ENCODE measurements at places on chromosomes 4 and X.
A peak's percentile ranks its signal among the peaks of the same experiment; 100 is the strongest.

GRCh38 chr4:144374065-144374464 is 233.5 kb upstream of the GYPA start:
- DNase-seq, result no peak

DNA sequence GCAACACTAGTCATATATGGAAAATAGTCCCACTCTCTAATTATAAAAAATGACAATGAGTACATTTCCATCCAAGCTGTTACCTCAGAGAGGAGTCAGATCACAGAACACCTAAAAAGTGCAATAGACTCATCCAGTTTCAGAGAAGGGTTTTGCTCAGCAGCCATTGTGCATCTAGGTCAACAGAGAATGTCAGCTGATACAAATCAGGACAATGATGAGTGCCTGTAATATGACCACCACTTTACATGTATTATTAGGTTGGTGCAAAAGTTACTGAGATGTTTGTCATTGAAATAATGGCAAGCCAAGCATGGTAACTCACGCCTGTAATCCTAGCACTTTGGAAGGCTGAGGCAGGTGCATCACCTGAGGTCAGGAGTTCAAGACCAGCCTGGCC is 164.1 kb upstream of the TTC29 start:
- no peak for DNase-seq

DNA sequence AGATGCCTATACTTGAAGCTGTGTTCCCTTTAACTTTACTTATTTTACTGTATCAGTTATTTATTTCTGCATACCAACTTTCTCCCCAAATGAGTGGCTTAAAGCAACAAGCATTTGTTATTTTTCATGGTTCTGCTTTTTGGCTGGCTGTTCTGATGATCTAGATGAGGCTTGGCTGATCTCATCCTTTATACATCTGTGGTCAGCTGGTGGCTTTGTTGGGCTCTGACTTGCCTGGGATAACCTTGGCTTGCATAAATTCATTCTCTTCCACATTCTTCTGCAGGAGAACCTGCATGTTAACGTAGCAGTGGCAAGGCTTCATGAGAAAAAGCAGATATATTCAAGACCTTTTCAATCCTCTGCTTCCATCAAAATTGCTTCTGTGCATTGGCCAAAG is 1317.6 kb downstream of the ADGRL3 start:
- DNase-seq, result no peak

DNA sequence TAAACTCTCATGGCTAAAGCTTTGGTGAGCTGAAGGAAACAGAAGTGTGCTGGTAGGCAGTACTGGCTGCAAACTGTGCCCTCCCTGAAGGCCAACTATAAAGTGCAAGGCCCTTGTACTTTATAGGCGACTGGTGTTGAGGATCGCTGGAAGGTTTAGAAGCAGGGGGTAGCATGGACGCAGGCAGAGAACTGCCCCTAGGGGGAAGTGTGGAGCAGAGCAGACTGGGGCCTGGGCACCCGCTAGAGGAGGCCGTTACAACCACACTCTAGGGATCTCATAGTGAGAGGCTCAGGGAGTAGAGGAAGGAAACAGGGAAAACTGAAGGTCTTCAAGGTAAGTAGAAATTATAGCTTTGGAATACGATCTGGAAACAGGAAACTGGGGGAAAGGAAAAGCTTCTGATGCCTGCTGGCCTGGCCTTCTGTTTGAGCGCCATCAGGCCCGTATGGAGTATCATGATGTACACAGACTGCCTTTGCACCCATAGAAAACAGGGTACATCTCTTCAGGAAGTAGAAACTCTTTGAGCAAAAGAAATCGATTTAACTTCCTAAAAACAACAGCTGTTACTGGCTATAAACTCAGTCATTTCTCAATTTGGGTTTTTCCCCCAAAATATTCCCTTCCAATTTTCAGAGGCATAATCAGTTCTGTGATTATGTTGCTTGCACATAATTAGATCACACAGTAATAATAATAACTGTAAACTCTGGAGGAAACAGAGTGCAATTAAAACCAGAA is 23.9 kb upstream of the TMSB4X start:
- DNase-seq, result no peak

GRCh38 chr4:22573198-22573597 is 57.3 kb upstream of the ADGRA3 start:
- DNase-seq, result no peak

DNA sequence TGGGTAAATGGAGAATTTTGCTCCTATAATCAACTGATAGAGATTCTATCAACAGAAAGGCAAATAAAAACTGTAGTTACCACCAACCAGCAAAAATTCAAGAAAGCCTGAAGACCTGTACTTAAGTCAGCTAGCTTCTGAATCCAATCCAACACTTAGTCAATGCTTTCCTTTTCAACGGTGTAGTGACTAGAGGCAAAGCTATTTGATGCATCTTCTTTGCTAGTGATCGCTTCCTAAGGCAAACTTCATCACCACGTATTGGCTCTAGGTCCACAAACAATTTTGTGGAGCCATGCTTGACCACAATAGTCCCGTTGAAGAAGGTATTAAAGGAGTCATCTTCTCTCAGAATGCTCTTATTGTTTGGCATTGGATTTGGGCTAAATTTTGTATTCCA is 25.0 kb upstream of the UBA6 start:
- DNase-seq, result peak; percentile 68

DNA sequence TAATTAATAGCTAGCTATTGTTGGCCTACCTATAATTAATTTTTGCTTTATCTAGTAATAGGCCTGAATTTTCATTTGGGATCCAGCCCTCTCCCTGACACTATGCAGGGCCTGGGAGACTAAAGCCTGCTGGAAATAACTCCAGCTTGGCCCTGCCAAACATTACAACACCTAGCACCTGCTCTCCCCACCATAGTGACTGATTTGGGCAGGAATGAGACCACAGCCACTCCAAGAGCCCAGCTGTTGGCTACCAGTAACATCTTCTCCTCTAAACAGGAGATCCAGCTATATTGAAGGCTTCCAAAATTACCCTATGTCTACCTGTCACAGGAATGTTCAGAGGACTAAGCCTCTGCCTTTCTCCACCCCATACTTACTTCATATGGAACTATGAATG is 225.1 kb downstream of the IDS start:
- no peak for DNase-seq

- no peak for DNase-seq
These were observed 274.1 kb upstream of the MAGEB2 start for GRCh38 chrX:29941287-29941686.

GRCh38 chr4:14151101-14151500 is 523.6 kb upstream of the BOD1L1 start:
- no peak for DNase-seq

DNA sequence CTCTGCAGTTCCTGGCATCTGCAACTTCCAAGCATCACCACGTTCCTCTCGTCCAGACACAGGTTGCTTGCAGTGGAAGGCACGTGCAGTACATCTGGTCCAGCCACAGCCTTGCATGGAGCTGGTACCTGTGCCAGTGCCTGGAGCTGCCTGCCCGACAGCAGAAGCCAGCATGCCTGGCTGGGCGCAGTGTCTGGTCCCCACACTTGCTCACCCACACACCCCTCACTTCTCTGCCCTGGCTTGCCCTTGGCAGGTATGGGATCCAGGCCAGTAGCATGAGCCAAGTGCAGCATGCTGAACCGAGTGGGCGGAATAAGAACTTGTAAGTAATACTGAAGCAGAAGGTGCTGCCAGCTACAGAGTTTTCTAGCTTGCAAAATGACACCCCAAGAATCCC is 39.9 kb downstream of the SH3BGRL start:
- DNase-seq, result no peak

- peak; percentile 23 for DNase-seq
These were observed 68.5 kb downstream of the NPNT start for GRCh38 chr4:105963461-105964400.

DNA sequence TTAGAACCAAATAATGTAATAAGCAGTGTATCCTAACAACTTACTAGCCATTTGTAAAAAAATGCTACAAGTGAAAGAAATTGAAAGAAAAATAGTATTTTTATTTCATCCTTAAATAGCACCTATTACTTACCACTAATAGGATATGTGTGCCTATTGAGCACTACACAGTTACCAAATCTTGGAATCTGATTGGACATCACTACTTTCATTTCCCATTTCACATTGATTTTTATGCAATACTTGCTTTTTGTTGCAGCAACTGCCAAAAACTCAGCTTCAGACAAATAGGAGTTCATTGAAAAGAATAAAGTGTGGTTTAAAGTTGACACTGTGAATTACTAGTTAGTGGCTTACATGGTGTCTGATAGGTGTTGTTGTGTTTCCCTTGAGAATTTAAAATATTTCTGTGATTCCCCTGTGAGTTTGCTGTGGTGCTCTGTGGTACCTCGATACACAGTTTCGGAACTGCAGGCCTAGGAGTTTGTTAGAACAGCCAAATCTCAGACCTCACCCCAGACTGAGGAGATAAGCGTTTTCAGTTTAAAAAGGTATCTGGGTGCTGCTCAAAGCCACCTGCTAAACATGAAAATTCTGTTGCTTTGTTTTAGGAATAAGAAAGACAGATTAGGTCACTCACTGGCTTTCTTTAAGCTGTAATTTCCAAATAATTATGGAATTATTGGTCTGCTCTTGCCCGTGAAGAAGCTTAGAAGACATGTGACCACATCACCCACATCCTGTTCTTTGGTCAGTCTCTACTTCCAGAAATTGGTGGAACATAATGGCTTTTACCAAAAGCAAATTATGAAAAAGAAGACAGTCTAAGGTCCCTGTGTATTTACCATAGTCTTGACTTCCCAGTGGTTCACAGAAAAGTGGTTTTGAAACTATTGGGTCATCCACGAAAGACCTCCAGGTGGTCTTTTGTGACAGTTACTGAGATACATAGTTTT is 97.8 kb downstream of the SYTL5 start:
- DNase-seq, result no peak

DNA sequence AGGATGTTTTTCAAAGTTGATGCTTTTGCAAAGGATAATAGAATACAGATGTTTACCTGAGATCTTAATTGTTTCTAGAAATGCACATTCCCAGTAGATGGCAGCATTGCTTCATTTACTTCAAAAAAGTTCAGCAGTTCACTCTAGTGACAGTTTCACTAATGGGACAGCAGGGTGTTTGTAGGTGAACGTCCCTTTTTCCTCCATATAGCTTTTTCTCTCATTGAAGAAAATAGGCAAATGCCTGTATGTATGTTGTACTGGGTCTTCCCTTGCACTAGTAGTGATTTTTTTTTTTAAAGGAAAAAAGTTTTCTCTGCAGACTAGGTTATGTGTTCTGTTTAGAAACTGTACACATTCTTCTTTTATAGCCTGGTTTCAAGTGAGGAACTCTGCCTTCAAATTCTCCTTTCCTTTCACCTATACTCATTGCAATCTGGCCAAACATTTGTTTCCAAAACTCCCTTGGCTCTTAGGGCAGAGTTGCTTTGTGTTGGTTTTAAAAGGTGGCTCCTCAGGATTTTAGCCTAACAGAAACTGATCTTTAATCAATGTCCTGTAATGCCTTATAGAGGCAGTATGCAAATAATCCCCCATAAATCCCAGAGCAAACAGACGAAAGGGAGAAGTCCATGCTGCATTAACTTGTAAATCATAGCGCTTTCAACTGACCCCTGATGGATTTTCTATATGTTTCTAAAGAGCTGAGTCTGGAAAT is 86.3 kb downstream of the EGF start:
- peak; percentile 63 for DNase-seq

- no peak for DNase-seq
These were observed 128.4 kb downstream of the FHDC1 start for GRCh38 chr4:153064571-153064970.

GRCh38 chrX:39898147-39898546 is 199.6 kb downstream of the BCOR start:
- no peak for DNase-seq

DNA sequence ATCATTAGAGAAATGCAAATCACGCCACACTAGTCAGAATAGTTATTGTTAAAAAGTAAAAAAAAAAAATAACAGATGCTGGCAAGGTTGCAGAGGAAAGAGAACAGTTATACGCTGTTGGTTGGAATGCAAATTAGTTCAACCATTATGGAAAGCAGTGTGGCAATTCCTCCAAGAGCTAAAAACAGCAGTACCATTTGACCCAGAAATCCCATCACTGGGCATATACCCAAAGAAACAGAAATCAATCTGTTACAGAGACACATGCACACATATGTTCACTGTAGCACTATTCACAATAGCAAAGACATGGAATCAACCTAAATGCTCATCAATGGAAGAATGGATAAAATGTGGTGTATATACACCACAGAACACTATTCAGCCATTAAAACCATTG is 388.7 kb upstream of the FMR1 start:
- no peak for DNase-seq

GRCh38 chr4:7584098-7584497 is 149.4 kb upstream of the PSAPL1 start:
- DNase-seq, result no peak

DNA sequence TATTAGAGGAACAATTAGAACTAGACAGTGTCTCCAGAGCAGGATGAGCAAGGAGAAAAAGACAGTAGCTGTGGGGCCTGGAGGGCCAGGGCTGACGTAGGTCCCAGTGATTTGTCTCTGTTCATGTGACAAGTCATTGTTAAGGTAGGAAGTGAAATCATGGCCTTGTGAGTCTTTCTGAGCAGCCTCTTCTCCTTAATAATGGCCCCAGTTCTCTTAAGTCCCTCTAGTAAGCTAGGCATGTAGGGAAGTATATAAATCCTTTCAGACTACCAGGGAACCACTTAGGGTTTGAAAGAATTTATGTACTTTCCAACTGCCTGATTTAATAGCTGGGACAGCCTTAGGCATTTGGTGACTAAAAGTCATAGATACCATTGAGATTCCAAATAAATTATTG is 133.0 kb downstream of the KLHL8 start:
- DNase-seq, result peak; percentile 67

DNA sequence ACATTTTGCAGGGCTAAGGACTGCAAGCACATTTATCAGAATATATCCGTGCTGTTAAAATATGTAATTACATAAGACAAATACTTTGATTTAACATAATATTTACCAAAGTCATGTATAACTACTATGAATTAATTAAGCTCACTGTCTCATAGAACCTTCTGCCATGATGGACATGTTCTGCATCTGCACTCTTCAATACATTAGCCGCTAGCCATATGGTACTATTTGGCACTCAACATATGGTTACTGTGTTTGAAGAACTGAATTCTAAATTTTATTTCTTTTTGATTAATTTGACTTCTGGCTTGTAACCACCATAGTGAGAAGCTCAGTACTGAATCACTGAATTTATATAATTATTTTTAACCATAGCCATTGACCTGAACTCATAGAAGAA is 427.0 kb upstream of the TRAM1L1 start:
- DNase-seq, result no peak

DNA sequence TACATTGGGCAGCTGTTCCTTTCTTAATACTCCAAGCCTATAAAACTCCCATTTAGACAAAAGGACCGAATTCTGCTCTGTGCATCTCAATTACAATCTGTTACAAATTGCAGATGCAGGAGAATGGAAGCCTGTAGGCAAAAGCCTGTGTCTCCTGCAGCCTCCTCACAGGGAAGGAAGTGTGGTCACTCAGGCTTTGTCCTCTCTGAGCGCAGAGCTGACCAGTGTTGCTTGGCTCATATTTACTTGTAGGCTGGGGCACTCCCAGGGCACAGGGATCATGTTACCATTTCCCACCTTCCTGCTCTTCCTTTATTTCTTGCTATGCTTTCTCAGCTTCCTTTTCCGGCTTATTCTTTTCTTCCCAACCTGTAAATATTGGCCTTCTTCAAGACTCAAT is 15.7 kb downstream of the SUPT20HL2 start:
- peak; percentile 28 for DNase-seq

- peak; percentile 62 for DNase-seq
These were observed 70.1 kb upstream of the ENPP6 start for GRCh38 chr4:184287697-184288255.

GRCh38 chrX:94515009-94515408 is 841.0 kb downstream of the FAM133A start:
- no peak for DNase-seq

GRCh38 chr4:89773805-89774204 is 63.2 kb downstream of the SNCA start:
- DNase-seq, result no peak

GRCh38 chr4:113960684-113961321 is 18.6 kb downstream of the ARSJ start:
- no peak for DNase-seq

Data from EH (cell line).